ENCODE measurements at places on chromosomes 1 and 21.

GRCh38 chr1:162087574-162087973 is 18.1 kb downstream of the NOS1AP start:
- DNase-seq = no peak

DNA sequence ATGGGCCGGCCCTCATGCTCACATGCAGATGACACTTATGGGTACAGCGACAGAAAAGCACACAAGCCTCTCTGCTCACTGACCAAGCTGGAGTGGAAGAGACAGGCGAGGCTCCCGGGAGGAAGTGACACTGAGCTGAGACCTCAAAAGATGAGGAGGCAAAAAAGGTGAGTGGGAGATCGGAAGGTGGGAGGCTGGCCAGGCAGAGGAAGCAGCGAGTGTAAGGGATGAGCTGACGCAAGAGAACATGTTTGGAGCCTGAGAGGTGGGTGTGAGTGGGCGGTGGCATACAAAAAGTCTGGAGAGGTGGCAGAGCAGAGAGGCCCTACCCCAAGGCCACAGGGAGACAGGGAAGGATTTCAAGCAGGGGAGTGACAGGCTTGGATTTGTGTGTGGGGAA is 18.2 kb upstream of the CDCP2 start:
- no peak for DNase-seq

DNA sequence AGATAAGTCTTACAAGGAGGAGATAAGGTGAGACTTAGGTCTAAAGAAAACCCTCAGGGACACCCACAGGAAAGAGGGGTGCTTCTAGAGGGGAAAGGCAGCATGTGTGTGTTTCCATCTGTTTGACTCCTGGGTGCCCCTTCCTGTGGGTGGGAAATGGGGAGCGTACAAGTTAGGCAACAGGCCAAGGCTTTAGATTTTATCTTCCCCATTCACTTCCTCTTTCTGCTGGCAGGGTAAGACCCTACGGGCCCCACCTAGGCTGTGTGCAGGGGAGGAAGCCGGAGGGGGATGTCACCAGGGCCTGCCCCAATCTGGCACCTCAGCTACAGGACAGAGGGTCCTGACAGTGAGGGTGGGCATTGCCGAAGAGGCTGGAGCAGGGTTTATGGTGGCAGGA is 2.5 kb upstream of the OLIG1 start:
- DNase-seq = no peak

- no peak for DNase-seq
Measured at GRCh38 chr1:87291107-87291506, 37.6 kb upstream of the LMO4 start.

GRCh38 chr1:225111000-225111399 is 181.5 kb downstream of the DNAH14 start:
- no peak for DNase-seq

GRCh38 chr1:58781541-58782177 is 2.2 kb downstream of the JUN start:
- no peak for DNase-seq

DNA sequence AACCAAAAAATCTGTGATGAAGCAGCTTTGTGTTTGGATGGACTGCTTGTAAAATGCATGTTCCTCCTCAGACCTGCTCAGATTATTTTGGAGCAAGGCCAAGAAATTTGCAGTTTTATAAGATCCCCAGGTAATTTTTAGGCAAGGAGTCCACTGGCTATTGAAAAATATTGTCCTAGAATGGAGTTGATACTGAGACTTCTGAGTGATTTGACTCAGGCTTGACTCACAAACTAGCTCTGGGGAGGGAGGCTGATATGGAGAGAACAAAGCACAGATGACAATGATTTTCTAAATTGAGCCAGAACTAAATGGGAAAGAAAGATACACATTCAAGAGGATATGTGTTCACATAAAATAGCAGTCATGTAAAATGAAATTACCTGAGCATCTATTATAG is 36.7 kb downstream of the AGL start:
- no peak for DNase-seq

GRCh38 chr1:93665015-93665414 is 16.6 kb downstream of the BCAR3 start:
- no peak for DNase-seq

- no peak for DNase-seq
Measured at GRCh38 chr1:193558491-193559028, 372.1 kb upstream of the B3GALT2 start.

GRCh38 chr1:229336345-229336744 is 6.5 kb downstream of the CCSAP start:
- DNase-seq = no peak

- no peak for DNase-seq
Measured at GRCh38 chr1:213622365-213623063, 365.3 kb upstream of the PROX1 start.

Data from stimulated activated CD8-positive, alpha-beta memory T cell treated with anti-CD3 and anti-CD28 coated beads, Interleukin-4, amount 100 ng/mL, for 4 hours (primary cell).